RCC 7860 (cell line): ENCODE measurements at places on chromosomes 7 and 10.

- no peak for DNase-seq
Observed at GRCh38 chr7:46767071-46767470, 814.8 kb downstream of the TNS3 start.

GRCh38 chr10:102647443-102648268 lies 3.4 kb downstream of the TRIM8 start:
- no peak for DNase-seq

- peak; percentile 52 for DNase-seq
Observed at GRCh38 chr7:93622036-93623033, 47.8 kb upstream of the CALCR start.

DNA sequence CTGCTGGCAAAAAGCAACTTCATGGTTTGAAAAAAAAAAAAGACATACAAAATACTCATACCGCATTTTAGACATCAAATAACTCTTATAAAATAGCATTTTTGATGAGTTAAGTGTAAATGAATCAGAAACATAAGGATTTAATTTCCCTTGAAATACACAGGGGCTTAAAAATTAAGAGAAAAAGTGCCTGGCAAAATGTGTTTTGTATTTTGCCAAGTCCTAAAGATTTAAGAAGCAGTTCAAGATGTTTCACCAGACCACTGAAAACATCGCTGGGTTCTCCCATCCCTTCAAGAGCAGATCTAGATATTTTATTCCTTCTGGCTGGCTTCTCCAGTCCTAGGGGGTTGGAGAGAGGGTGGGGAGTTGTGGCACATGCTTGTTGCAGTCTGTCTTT lies 396.4 kb downstream of the INHBA start:
- no peak for DNase-seq
